ENCODE measurements at places on chromosomes 5 and 9.

DNA sequence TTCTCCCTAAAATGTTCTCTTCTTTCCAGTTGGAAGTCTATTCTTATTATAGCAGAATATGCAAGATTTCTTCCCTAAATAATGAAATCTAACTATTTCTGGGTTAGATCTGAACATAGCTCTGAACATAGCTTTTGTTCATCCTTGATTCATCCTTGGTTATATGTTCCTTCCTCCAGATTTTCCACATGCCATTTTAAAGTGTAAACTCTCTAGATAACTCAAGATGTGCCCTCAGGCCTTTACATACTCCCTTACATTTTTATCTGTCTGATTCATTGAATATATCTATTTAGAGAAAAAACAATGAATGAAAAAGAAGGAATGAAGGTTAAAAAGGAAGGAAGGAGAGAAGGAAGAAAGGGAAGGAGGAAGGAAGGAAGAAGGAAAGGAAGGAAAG lies 100.9 kb downstream of the FBXO38 start:
- DNase-seq: no peak

GRCh38 chr9:83035143-83035542 lies 27.8 kb downstream of the RASEF start:
- no peak for DNase-seq

DNA sequence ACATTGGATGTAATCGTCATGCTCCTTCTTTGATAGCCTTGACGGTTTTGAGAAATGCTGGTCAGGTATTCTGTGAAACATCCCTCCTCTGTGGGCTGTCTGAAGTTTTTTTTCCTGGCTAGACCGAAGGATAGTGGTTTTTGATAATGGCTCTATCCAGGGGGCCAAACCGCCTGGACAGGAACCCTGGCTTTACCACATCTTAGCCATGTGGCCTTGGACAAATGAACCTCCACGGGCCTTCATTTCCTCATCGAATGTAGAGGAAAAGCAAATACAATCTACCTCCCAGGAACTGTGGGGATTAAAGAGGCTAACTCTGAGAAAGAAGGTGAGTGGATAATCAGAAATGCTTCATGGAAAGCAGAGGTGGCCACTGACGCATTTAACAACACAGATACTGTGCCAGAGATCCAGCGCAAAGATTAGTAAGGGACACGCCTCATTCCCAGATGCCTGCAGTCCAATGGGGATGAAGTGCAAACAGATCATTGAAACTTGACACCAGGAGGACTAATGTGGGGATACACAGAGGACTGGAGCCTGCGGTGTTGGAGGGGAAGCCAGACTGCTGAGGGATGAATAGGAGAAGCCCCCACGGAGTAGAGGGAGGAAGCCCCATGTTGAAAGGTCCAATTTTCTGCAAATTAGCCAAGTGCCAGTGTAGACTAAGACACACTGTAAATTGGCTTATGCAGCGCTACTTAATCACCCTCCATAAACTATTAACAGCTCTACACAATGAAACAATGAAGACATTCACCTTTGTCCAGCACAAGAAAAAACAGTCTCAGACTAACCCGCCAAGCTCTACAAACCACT lies 41.6 kb downstream of the MYO10 start:
- no peak for DNase-seq

GRCh38 chr9:79134654-79135053 lies 437.1 kb upstream of the TLE4 start:
- DNase-seq: no peak

DNA sequence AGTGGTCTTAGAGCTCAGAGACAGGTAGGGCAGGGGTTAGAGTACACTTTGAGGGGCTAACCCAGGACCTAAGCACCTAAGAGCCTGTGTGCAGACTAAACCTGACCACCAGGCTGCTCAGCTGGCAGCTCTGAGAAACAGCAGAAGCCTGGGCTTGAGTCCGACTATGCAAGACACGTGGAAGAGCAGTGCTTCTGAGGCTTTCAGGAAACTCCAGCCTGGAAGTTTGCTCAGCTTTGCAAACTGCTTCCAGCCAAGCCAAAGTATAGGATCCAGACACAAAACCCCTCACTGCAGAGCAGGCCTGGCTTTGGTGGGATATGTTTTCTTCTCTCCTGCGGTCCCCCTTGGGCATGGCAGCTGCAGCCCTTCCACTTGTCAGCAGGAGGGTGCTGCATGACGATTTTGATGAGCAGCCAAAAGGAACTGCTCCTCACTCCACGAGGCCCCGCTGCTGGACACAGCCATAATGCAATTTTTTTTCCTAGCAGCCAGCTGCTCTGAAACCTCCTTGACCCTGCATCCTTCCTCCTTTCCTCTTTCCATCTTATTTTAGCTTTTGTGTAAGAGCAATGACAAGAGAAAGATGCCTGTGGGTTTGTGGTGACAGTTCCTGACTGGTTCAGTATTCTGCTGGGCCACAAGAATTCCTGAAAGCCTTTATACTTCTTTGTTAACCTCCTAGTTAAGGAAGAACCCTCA lies 123.1 kb downstream of the LIFR start:
- DNase-seq: no peak

- no peak for DNase-seq
Measured at GRCh38 chr9:15103290-15103689, 193.1 kb upstream of the FREM1 start.

DNA sequence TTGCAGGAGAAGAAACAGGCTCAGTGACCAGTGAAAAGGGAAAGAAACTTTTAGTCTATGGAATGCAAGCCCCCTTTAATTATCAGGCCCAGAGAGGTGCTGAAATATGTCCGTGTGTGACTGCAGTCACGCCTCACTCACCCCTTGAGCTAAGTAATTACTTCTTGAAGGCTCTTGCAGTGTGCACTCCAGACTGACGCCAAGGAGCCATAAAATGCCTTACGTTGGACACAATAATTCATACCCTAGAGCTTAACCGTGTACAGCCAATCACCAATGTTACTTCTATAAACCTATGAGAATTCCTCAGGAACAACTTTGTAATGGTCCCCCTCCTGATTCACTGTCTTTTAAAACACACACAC lies 242.2 kb downstream of the SYK start:
- no peak for DNase-seq

- DNase-seq: no peak
Measured at GRCh38 chr5:76482984-76483383, 79.9 kb downstream of the IQGAP2 start.

GRCh38 chr9:85431339-85432102 lies 310.2 kb downstream of the AGTPBP1 start:
- DNase-seq: no peak

DNA sequence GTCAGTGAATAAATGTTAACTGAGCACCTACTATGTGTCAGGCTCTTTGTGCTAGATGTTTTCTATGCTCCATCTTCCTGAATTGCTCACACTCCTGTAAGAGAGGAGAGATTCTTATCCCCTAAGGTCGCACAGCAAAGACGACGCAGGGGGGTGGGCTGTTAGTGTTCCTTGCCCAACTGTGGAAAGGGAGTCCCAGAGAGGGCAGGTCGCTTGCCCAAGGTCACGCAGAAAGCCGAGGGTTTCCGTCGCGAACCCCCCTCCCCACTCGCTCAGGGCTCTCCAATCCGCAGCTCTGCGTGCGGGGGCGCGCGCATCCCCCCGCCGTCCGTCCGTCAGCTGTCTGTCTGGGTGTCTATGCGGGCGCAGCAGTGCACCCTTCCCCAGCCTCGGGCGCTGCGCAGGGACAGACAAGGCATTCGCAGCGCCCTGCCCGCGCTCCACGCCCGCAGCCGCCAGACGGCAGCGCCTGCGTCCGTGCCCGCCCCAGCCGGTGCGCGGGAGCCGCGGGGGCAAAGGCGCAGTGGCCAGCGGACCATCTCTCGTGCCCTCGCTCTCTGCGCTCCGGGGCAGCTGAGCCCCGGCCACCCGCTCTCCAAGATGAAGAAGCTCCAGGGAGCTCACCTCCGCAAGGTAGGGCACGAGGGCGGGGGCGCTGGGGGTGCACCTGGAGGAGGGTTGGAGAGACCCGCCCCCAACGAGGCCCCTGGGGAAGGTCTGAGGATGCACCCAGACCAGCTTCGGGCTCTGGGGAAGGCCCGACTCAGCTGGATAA lies at the start of gene SLC6A7:
TSS of gene SLC6A7 (plus strand) at position 335 of the 775 bp plus-strand sequence. CDS start at position 601, 266 bp downstream.
- no peak for DNase-seq

GRCh38 chr9:85332487-85332886 lies 409.3 kb downstream of the AGTPBP1 start:
- DNase-seq: no peak

- DNase-seq: peak; percentile 33
Measured at GRCh38 chr9:129597355-129598088, 23.4 kb downstream of the C9orf50 start.

DNA sequence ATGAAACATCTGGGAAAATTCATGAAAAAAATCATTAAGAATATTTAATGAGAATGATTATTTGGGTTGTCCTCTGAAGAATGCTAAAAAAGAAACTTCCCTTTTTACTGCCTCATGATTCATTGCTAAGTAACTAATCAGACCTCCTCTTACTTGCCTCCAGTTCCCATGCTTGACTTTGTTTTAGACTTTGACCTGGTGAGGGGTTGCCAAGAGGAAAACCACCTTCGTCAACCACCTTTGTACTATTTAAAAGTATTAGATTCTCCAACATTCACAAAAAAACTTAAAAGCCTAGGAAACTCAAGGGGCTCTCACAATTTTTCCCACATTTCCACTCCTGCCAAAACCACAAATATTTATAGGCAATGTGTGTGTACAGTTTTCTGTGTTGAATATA lies 115.2 kb upstream of the ST8SIA4 start:
- DNase-seq: no peak

GRCh38 chr9:124696101-124696500 lies 75.0 kb downstream of the NR6A1 start:
- DNase-seq: no peak

GRCh38 chr9:99336531-99336930 lies 114.4 kb downstream of the SEC61B start:
- no peak for DNase-seq

DNA sequence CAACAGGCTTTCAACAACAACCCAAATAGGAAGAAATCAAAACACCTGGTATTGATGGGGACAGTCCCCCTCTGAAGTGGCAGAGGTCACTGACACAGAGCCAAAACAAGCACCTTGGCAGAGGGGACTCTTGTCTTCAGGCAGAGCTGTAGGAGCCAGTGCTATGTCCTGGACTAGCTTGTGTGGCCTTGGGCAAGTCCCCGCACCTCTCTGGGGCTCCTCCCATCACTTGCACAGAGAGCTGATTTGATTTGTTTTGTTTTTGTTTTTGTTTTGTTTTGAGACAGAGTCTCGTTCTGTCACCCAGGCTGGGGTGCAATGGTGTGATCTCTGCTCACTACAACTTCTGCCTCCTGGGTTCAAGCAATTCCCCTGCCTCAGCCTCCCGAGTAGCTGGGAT lies 100.8 kb downstream of the C9orf50 start:
- DNase-seq: no peak

DNA sequence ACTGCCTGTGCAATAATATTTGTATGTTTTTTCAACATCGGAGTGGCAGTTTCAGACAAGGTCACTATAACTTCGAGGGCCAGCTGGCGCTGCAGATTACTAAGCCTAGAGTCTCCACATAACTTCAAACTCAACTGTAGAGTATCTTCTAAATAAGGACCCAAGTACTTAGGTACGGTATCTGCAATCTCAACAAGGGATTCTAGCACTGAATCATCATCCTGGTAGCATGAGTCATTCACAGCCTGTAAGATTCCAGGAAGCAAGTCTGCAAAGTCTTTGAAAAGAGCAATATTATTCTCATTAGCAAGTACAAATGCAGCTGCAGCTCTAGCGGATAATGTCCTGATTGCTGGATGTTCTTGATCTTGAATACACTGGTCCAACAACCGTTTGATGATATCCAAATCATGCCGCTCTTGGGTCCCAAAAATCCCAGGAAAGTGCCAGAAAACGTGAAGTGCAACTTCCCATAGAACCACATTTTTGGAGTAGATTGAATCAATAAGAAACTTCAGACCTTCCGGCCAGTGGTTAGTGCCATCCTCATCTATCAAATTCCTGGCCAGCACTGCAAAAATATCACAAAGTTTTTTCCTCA lies 654 bp downstream of the RANBP6 start:
- DNase-seq: peak; percentile 37

GRCh38 chr9:89815903-89816573 lies 211.2 kb downstream of the GADD45G start:
- DNase-seq: no peak

- no peak for DNase-seq
Measured at GRCh38 chr5:174834081-174834480, 109.7 kb downstream of the MSX2 start.

DNA sequence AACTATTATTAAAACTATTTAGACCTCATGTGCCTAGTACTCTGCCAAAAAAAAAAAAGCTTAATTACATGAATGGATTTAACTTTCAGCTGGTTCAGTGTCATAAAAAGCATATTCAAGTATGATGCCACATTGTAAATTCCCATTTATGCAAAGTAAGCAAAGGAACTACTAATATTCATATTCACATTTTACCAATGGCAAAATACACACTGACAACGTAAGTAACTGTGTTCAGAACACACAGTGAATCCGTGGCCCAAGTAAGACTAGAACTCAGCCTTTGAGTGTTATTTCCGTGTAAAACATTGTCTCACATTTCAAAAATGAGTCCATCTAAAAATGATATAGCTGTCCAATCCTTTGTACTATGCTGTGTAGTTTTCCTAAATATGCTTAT lies 56.8 kb downstream of the PPP2R2B start:
- DNase-seq: no peak

GRCh38 chr9:3525836-3526164 lies at the start of gene RFX3:
TSS of gene RFX3 (minus strand) at chr9:3526001. CDS start at chr9:3395588, 130,413 bp downstream.
- DNase-seq: peak; percentile 96

DNA sequence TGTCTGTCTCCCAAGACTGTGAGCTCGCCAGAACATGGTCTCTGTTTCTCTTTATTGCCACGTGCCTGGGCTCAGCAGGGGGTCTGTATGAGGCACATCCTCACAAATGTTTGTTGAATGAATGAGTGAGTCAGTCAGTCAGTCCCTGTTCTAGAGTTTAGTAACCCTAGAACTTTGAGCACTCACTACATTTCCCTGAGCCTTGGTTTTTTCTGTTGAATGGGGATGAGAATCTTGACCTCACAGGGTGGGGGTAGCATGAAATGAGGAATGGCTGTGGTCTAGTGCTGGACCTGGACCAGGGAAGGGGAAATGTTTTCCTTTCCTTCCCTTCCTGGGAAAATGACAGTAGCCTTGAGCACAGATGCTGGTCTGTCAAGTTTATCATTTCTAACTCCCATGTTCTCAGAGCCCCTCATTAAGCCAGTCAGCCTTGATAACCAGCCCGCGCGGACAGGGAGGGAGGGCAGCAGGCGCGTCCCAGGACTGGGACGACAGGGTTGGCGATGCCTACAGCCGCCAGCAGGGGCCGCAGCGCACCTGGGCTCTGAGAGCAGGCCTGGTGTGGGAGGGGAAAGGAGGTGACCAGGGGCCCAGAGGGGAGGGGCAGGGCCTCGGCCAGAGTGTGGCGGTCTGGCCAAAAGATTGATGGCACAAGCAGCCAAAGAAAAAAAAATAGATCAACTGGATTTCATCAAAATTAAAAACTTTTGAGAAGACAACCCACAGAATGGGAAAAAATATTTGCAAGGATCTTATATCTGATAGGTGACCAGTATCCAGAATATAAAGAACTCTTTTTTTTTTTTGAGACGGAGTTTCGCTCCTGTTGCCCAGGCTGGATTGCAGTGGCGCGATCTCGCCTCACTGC lies 24.1 kb upstream of the WNK2 start:
- DNase-seq: peak; percentile 59

GRCh38 chr9:131628459-131629225 lies 83.3 kb downstream of the PRRT1B start:
- DNase-seq: no peak

Measured in CD4-positive, alpha-beta T cell treated with Interleukin-6 at 100 ng/mL for 8 hours (primary cell).